ENCODE measurements at places on chromosomes 4 and X.

DNA sequence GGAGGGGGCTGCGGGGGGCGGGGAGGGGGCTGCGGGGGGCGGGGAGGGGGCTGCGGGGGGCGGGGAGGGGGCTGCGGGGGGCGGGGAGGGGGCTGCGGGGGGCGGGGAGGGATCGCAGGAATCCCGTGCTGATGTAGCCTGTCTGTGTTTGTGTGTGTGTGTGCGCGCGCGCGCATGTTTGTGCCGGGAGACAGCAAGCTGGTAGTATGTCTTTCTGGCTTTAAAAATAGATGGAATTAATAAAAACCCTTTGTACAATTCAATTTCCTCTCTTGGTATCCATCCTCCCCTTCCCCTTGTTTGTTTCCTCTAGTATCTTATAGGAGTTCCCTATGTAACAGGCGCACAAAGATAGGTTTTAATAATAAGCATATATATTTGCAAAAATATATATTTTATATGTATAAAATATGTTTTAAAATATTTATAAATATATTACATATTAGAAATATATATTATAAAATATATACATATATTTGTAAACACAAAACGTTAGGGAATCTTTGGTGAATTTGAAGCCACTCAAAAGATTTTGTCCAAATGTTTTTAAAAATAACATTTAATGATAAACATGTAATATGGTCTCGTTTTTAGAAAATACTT is 782 bp downstream of the ARHGAP24 start:
- DNase-seq, result peak; percentile 7

GRCh38 chr4:76442807-76443206 is 7.8 kb downstream of the SHROOM3 start:
- no peak for DNase-seq

DNA sequence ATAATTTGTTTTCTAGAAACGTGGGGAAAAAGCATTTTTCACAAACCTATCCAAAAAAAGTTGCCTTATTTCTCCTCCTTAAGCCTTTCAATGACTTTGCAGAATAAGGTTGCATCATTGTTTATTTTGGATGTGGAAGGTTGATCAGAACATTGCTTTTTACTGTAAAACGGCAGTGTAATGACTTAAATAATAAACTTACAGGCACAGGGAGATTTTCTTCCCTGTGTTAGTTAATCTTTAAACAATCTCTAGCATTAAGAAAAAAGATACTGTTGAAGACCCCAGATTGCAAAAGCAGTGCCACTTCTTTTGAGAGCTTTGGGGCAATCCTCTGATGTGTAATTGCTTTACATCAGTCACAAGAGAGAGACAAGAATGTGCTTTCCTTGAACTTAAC is 153.4 kb downstream of the ARX start:
- DNase-seq, result no peak

DNA sequence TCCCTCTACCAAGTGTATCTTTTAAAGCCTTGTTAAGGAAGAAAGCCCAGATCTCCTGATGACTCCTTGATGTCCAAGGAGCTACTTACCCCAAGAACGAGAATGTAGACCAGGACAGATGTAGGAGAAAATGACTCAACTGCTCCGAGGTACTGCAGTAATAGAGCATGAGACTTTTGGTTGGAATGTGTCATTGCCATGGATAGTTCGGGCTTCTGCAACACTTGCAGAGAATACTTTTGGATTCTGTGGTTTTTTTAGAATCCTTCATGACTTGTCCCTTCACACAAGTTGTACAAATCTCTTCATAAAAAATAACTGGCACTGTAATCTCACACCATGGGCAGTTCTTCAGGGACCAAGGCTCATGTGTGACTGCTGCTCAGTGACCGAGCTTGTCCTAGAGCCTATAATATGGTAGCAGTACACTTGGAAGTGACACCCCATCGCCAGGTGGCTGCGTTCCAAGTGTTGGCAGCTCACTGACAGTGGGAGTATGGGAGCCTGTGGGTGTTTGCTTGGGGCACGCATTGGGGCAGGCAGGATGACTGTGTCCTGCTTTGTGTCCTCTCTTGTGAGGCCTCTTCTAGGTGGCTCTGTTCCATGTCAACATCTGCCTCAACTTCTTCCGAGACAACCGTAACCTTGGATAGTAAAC is 87.9 kb upstream of the WDR1 start:
- DNase-seq, result no peak

GRCh38 chr4:128715616-128716015 is 93.9 kb upstream of the JADE1 start:
- DNase-seq, result no peak

GRCh38 chr4:851701-852430 is 25.9 kb upstream of the CPLX1 start:
- DNase-seq, result no peak

GRCh38 chr4:8336412-8337075 is 67.0 kb downstream of the HTRA3 start:
- peak; percentile 40 for DNase-seq

DNA sequence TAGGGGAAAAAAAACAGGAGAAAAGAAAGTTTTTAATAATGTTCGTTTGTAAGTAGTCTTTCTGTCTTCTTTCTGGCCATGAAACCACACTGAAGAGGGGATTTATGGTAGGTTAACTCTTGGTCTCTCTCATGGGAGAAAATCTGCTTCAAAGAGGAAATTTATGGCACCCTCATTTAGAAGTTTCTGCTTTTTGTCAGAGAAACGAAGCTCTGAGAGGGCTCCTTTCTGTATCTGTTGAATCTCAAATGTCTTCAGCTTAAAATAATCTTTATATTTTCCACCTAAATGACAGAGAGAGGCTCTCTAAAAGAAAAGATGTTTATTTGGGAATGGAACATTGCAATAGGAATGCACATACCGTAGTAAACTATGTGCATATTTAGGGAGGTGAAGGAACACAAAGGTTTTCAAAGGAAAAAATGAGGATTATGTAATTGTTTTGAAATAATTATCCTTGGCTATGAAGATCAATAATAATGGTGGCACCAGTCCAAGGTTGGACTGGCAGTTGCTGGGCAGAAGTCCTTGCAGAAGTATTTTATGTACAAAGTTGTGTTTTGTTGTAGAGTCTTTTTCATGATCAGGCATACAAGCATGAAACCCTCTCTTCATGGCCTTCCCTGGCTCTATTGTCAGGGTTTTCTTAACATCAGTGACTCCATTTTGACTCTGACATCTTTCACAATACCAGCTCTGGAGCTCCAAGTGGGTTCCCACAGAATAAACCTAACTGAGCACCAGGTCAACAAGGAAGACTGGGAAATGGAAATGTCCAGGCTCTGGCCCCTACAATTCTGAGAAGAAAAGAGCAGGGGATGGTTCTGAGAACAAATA is 53.0 kb upstream of the HPSE start:
- no peak for DNase-seq

- no peak for DNase-seq
These were observed 406.5 kb downstream of the RPA4 start for GRCh38 chrX:97290199-97290598.

GRCh38 chr4:183840311-183840710 is 64.8 kb upstream of the STOX2 start:
- peak; percentile 79 for DNase-seq

DNA sequence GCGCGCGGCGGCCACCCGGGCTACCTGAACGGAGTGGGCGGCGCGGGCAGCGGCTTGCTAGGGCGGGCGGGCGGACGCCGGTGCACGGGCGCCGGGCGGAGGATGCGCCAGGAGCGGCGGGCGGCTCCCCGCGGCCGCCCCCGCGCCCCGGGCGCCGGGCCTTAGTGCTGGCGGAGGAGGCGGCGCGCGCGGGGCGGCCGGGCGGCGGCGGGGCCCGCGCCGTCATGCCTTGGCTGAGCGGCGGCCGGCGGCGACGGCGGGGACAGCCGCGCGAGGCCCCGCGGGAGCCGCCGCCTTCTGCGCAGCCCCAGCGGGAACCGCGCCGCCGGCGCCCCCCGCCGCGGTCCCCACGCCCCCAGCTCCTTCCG is 48.2 kb downstream of the CLDN34 start:
- DNase-seq, result no peak

All from common myeloid progenitor, CD34-positive (primary cell).